ENCODE measurements at places on chromosomes 2 and 18.

GRCh38 chr2:239259603-239260298 is 141.1 kb downstream of the HDAC4 start:
- no peak for DNase-seq

DNA sequence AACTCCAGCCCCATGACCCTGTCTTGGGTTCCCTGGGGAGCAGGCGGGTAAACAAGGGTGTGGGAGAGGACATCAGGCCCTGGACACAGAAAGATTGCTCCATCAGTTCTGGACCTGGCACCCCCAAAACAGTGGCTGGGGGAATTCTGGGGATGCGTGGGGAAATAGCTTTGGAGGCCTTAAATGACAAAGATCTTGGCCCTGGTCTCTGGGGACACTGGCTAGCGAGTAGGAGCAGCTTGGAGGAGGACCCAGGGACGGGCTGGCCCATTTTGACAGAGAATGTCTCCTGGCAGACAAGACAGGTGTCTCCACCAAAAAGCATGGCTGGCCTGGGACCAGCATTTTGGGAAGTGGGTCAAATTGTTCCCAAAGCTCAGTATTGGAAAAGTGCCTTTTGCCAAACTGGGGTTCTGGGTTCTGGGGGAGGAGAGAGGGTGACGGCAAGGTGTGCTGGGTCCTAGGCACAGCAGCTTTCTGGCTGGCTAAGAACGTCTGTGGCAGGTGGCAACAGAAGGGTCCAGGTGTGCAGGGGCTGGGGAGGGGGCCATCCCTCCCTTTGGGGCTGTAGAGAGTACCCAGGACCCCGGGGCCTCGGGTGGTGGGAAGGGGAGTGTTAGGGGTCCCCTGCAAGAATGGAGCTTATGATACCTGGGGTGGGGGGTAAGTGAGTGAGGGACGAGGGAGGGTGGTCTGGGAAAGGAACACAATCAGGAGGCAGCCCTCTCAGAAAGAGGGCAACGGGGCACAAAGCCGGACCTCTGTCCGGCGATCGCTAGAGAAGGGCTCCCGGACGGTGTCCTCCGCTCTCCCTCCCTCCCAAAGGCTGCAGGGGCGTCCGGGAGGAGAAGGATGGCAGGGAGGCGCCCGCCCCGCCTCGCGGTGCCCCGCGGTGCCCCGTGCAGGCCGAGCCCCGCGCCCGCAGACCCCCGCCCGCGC is 556 bp downstream of the CYRIA start:
- DNase-seq: no peak

GRCh38 chr2:206635015-206635414 is 7.3 kb upstream of the FAM237A start:
- DNase-seq: no peak

GRCh38 chr2:175935289-175936181 is 66.5 kb downstream of the LNPK start:
- DNase-seq: no peak

GRCh38 chr2:113711851-113712250 is 44.6 kb downstream of the SLC35F5 start:
- no peak for DNase-seq

DNA sequence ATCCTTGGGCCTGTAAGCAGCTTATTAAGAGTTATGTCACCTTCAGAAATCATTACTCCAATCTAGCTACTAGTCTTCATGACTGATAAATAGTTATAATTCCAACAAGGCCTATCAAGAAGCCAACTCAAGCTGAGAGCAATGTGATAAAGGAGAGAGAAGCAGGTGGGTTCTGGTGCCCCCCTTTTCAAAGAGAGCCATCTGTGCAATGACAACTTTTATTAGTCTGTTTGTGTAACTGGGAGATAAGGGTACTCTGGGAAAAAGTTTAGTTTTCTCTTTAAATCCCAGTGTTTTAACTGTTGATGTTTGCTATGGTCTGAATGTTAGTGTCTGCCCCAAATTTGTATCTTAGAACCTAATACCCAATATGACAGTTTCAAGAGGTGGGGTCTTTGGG is 60.6 kb downstream of the CCDC93 start:
- DNase-seq: no peak

- no peak for DNase-seq
Measured at GRCh38 chr2:241914542-241914941, 45.0 kb downstream of the RTP5 start.

GRCh38 chr2:64825831-64826491 is 163.2 kb upstream of the SLC1A4 start:
- DNase-seq: no peak

DNA sequence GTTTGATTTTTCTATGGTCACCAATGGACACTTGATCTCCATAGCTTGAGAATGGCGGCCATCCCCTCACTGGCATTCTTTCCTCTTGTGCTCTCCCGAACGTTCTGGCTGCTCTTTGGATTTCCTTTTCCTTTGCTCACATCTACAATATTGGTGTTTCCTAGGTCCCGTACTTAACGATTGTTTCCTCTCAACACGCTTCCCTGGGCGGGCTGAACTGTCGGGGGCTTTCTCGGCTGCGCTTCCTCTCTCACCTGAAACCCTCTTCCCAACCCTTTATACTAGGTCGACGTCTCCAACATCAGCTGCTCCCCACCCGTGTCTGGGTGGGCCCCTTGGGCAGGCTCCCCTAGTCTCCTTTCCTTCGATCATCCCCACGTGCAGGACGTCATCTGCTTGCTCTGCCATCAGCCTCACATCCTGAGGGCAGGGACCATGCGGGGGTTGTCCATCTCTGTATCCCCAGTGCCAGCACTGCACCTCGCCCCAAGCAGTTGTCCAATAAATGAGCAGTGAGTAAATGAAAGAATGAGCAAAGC is 634 bp upstream of the DIS3L2 start:
- no peak for DNase-seq

- DNase-seq: no peak
Measured at GRCh38 chr2:218129458-218130135, 3.8 kb downstream of the CXCR2 start.

- no peak for DNase-seq
Measured at GRCh38 chr18:70622622-70623419, 334.0 kb downstream of the SOCS6 start.

GRCh38 chr2:55550368-55551102 is 31.0 kb downstream of the CFAP36 start:
- DNase-seq: no peak

GRCh38 chr2:49801898-49802450 is 647.7 kb upstream of the FSHR start:
- DNase-seq: no peak

DNA sequence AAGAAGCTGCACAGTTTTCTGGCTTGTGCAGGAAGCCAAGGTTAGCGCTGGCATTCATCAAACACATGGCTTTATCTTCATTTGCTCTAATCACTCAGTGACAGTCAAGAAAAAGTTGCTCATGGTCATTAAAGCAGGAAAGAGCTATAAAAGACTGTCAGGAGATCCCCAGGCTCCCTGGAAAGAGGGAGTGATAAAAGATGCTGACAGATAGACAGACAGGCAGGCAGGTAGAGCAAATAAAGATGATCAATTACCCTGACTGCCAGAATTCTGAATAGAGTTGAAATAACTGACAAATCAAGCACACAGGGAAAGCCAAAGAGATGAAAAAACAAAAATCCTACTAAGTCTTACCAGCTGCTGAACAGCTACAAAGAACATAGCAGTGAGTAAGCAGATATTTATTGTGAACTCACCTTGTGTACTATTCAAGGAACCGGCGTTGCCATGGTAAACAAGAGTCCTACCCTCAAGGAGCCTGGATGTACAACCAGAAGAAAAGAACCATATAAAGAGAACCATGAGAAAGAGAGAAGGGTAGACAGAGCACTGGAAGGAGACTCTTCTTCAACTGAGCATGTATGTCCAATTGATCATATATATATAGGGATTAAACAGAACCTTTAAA is 68.0 kb downstream of the RNF152 start:
- DNase-seq: no peak

DNA sequence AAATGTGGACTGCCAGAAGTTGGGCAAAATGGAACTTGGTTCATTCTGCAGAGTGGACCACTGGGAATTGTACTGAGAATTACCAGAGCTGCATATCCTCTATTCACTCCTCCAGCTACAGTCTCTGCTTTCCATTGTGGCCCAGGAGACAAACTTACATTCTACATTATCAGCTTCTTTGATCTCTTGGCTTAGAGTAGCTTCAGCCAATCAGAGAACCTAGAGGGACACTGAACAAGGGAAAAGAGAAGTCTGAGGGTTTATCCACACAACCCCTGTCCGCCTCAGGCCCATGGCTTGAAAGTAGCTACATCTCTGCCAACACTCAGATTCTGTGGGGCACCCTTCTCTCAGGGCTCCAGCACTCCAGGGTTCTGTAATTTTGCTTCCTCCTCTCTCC is 251.1 kb downstream of the TRIB2 start:
- no peak for DNase-seq

DNA sequence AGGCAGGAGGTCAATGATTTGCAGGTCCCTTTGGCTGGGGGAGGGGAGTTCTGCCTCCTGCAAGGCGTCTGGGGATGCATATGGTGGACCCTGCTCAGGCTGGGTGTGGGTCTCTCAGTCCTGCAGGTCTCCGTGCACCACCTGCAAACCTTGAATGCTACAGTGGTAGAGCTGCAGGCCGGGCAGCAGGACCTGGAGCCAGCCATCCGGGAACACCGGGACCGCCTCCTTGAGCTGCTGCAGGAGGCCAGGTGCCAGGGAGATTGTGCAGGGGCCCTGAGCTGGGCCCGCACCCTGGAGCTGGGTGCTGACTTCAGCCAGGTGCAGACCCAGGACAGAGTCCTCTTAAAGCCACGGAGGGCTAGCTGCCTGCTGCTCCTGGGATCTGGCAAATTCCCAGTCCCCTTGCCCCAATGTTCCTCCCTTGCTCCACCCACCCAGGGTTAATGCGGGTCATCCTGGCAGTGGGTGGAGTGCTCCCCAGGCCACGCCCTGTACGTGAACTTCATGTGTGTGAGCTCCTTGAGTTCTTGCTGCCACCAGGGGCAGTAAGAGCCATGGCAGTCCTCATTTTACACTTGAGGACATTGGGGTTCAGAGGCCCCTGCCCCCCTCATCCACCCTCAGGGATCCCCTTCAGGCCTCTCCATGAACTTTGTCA is 3.1 kb downstream of the PROM2 start:
- DNase-seq: no peak

DNA sequence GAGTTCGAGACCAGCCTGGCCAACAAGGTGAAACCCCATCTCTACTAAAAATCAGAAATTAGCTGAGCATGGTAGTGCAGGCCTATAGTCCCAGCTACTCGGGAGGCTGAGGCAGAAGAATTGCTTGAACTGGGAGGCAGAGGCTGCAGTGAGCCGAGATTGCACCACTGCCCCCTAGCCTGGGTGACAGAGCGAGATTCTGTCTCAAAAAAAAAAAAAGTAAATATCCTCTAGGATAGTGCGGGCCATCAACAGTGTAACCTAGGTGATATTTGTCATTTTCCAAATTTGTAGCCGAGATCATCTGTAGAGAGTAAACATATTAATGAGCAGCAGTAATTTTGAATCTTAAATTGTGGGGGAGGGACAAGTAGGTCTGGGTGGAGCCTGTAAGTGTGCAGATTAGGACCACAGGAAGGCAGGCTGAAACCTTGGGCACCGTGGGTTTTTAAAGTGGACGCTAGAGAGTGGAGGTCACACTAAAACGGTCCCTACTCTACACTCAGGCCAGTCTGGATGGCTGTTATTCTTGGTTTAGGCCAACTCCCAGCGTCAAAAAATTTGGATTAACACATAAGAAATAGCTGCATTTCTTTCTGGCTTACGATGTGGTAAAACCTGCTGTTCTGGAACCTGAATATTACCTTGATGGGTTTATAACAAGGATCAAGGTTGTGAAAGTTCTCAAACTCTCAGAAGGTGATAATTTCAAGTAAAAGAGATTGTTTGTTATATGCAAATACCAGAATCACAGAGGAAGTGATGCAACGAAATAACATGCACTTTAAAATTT is 22.7 kb upstream of the TET3 start:
- no peak for DNase-seq

DNA sequence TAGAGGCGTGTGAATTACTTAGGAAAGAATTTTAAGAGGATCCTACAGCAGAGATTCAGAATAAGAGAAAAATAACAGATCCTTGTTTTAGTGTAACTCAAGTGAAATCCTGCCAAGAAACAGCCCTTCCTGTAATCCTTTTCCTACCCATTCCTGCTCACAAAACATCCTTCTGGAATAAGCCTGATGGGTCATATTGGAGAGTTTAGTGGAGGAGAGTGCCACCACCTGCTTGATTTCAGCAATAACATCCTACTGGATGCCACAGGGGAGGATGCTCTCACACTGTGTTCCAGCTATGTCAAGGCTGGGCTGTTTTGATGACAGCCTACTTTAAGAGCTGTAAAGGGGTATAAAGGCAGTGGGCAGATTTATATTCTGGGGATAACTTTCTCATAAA is 54.8 kb upstream of the CCDC178 start:
- peak; percentile 1 for DNase-seq

GRCh38 chr2:224293976-224294375 is 107.9 kb downstream of the FAM124B start:
- no peak for DNase-seq

- DNase-seq: no peak
Measured at GRCh38 chr2:175136334-175137215, 31.4 kb downstream of the ATF2 start.

DNA sequence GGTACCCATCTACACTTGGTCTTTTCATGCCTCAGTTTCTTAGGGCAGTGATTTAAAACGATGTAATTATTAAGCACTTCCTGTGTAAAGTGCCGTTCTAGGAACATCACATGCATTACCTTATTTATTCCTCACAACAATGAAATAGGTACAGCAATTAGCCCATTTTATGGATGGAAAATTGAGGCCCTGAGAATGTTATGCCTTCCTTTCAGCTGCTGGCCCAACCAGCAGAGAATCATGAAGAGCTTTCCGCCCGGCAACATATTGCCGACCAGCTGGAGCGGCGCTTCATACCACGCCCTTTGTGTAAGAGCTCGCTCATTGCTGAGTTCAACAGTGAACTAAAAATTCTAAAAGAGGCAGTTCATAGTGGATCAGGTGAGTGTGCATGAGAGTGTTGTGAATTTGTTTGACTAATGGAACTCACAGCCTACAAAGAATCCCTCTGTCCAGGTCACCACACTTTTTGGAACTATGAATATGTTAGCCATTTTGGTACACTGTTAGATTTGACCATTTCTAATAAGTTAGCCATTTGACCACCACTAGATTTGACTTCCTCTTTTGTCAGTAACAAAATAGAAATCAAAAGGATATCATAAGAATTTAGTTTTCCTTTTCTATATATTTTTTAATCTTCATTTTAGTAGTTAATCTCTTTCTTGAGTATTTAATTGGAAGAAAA is 25.6 kb upstream of the RPE start:
- DNase-seq: no peak

DNA sequence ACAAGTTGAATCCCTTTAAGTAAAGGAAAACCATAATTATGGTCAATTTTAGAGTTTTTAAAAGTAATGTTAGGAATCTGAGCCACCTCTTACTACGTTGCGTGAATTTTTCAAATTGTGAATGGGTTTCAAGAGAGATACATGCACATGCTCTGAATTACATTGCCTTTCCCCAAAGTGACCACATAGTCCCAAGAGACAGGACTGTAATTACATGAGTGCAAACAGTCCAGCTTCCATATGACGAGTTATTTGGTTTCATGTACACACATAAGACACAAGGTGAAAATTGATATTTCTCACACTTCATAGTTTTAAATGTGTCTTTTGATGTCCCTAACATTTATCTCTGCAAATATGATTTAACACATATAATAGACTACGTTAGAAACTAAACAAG is 850.8 kb downstream of the LRP1B start:
- no peak for DNase-seq

- no peak for DNase-seq
Measured at GRCh38 chr18:34977838-34978532, 63.2 kb upstream of the MAPRE2 start.

GRCh38 chr18:77015169-77015568 is 117.4 kb downstream of the MBP start:
- DNase-seq: no peak

All from NCI-H187 treated with DMSO at 0.1 percent for 48 hours (cell line).